NCI-H1417 (cell line): ENCODE measurements at places on chromosomes 3 and 15.

- no peak for DNase-seq
Measured at GRCh38 chr15:27660676-27661075, 438.4 kb downstream of the OCA2 start.

- DNase-seq, result peak; percentile 47
Measured at GRCh38 chr15:85583923-85584390, 203.6 kb downstream of the AKAP13 start.

- no peak for DNase-seq
Measured at GRCh38 chr3:14154276-14154675, 24.1 kb downstream of the XPC start.

- DNase-seq, result no peak
Measured at GRCh38 chr15:60372756-60373155, 25.0 kb downstream of the ANXA2 start.

- no peak for DNase-seq
Measured at GRCh38 chr3:174620138-174620537, 239.0 kb upstream of the NAALADL2 start.

DNA sequence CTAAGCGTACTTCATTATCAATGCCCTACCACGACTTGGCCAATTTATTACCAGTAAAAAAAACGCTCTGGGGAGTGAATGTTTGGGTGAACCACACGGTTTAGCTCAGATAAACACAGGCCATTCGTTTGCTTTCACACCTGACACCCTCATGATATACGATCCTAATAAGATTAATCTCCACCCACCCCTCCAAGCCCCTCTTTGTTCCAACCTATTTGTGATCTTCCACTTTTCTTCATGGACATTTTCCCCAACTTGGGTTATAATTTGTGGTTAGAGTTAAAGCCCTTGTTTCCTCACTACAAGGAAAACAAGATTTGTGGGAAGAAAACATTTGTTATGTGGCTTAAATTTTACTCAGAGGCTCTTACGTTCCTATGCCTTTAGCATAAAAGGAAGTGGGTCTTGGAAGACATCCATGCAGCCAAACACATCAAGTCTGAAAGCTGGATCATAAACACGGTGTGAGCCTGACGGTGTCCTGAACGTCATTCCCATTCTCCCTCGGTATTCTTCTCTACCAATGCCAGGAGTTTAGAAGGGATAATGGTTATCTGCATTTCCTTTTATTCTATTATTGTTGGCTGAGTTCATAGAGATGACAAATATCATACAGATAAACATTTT, 518.9 kb downstream of the NR2F2 start:
- DNase-seq, result no peak

DNA sequence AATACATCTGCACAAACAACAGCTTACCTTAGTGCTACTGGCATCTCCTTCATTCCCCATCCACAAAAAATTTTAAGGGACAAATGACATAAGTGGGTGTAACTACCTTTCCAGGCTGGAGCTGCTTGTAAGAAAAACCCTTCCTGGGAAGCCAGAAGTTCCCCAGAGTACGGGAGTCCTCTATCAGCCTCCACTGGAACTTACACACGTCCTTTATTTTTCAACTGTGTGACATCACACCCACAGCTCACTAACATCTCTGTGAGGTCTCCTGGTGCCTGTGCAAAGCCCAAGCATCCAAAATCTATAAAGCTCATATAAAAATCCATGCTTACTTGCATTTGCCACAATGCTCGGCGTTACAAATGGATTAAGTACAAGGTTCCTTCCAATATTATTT, 27.6 kb downstream of the LRIG1 start:
- DNase-seq, result no peak

GRCh38 chr3:43369404-43370292, 83.3 kb downstream of the SNRK start:
- DNase-seq, result no peak

GRCh38 chr3:95120921-95121320, 1058.1 kb downstream of the NSUN3 start:
- no peak for DNase-seq

DNA sequence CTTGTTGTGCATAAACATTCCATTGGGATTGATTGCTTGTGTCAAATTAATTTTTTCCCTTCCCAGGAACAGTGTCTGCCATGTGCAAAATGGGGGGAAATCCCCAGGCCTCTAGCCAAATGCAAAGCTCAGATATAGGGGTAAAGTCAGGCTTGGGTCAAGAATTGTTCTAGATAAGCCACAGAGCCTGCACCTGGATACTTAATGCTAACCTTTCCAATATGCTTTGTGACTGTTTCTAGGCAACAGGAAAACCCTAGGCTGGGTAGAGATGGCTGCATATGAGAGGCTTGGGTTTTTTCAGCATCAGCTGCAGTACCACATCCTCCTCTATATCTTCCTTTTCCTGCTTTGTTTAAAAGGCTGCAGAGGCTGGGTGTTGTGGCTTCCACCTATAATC, 61.9 kb upstream of the ROPN1 start:
- peak; percentile 80 for DNase-seq

GRCh38 chr3:172271386-172271976, 176.8 kb downstream of the GHSR start:
- DNase-seq, result no peak

GRCh38 chr15:40543631-40544294, 21.1 kb downstream of the CCDC32 start:
- DNase-seq, result no peak

GRCh38 chr15:79901958-79902357, 5.1 kb upstream of the MTHFS start:
- no peak for DNase-seq

DNA sequence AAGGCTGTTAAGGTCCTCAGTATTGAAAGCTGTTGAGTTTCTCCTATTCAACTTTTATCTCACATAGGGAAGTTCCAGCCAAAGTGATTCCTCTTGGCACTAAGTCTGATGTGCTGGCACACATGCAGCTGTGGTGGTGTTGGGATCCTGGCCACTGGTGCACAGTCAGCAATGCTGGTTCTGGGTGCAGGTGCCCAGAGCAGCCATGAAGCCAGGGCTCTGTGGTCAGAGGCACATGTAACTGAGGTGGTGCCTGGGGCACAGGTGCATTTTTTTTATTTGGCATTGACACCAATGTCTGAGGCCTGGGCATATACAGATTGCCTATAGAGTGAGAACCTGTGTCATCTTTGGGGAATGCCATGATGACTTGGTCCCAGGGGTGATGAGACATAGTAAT, 271.4 kb downstream of the POLQ start:
- no peak for DNase-seq

DNA sequence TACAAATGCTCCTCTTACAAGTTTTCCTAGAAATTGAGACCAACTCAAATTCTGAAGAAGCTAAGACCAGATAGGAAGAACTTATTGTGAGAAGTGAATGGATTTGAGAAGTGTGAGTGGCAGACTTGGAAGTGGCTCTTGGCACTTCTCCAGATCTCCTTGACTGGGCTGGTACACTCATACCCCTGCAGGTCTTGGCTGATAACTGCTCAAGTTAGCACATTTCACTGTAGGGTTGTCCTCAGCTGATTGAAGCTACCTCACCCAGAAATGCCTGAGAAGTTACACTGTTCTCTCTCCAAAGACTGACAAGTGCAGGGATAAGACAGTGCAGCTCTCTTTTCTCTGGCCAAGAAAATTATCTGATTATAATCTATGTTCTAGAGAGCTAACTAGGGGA, 16.5 kb upstream of the CLDN1 start:
- no peak for DNase-seq

GRCh38 chr3:65048151-65048550, 360.4 kb upstream of the ADAMTS9 start:
- DNase-seq, result no peak

- no peak for DNase-seq
Measured at GRCh38 chr3:136366289-136366688, 116.1 kb downstream of the PCCB start.

DNA sequence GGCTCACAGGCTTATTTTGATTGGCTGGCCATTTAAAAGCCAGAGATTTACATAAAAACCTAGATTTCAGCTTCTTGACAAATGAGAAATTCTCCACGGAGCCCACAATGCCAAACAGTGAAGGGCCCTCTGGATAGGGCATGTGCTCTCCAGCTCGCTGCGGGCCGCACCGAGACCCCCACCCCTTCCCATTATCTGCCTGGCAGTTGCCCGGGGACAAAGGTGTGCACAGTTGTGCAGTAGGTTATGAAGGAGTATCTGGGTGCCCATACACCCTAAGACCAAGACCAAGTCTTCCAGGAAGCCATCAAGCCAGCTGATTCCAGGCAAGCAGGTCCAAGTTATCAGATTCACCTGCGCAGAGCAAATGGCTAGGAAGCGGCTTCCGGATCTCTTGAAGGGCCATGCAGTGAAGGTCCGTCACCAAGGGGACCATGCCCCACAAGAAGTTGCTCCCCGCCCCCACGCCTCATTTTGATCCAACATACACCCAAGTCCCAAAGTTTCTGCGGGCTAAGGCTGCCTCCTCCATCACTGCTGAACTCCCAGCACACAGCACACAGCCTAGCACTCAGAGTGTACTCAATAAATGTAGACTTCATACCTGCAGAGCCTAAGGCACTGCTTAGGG, 1.3 kb downstream of the MRPS25 start:
- DNase-seq, result no peak

DNA sequence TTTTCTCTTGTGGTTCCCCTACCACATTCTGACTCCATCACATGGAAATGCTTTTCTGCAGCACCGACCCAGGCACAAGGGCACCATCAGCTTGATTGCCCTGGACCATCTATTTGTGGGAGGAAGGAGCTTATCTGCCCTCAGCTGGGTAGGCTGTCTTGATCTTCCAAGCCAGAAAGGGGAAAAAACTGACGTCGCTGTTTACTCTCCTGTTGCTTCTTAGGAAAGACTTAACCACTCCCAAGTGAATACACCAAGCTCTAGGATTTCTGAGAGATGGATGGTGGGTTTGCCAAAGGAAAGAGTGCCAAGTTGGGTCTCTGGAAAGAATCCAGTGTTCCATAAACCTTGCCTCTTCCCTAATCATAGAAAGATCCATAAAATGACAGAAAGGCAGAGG, 4.0 kb downstream of the TNFAIP8L3 start:
- no peak for DNase-seq

DNA sequence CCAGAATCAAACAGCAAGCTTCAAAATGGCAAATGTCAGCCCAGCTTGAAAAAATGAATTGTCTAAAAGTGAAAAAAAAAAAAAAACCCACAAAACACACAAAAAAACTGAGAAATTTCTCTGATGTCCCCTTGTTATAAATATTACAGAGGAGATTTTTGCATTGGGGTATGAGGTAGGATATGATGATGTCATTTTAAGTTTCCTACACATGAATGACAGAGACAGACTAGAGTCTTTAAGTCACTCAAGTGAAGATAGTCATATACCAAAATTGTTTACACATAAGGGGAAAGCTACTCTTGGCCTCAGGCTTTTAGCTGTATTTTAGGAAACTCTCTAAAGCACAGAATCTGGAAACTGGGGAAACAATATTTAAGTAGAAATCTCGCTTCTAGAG, 32.9 kb downstream of the TIMP4 start:
- DNase-seq, result no peak

DNA sequence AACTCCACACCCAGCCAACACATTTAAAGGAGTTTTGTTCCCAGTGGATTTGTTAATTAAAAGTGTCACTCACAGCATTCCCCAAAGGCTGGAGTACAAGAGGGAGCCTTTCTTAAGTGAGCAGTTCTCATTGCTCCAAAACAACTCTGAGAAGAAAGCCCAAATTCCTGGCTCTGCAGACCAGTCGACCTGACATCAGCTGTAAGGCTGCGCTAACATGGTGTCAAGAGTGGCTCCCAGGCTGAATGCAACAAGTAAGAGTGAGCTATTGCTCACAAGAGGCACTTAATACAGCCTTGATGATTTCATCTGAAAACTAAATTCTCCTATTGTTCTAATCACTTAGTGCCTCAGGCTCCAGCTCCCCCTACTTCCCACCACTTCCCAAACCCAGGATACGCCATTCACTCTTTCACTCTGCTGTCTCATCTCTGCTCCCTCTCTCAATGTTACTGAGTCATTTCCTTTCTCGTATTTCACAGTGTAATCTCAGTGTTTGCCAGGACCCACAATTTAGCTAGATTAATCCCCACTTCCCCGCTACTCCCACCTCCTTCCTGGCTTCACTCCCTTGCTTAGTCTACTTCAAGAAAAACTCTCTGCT, 81.8 kb downstream of the WWTR1 start:
- DNase-seq, result peak; percentile 22

GRCh38 chr15:56042498-56042897, 49.1 kb upstream of the NEDD4 start:
- no peak for DNase-seq

GRCh38 chr3:172310428-172310760, 137.9 kb downstream of the GHSR start:
- DNase-seq, result no peak

- DNase-seq, result no peak
Measured at GRCh38 chr3:117550766-117551165, 841.2 kb downstream of the TUSC7 start.

DNA sequence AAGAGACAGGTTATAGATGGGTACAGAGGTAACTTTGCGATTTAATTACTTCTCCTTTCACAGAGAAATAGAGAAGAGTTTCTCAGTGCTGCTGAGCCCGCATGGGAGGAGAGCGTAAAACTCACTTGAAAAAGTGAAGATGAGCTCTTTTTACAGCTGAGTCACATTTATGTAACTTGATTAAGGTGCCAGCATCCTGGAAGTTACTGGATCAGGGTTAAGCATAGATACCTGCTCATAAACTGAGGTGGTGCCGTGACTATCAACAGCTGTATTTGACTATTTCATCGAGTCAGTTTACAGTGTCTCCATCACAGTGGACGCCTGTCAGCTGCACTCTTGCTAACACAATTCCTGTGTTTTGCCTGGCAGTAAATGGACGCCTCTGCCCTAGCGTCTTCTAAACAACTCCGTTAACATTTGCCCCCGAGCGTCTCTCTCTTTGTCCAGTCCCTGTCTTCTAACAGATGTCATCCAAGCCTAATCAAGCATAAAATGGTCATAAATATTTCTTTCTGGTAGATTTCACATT, 414.6 kb downstream of the FOXP1 start:
- peak; percentile 52 for DNase-seq

GRCh38 chr3:128170866-128171516, 17.7 kb downstream of the EEFSEC start:
- peak; percentile 14 for DNase-seq

DNA sequence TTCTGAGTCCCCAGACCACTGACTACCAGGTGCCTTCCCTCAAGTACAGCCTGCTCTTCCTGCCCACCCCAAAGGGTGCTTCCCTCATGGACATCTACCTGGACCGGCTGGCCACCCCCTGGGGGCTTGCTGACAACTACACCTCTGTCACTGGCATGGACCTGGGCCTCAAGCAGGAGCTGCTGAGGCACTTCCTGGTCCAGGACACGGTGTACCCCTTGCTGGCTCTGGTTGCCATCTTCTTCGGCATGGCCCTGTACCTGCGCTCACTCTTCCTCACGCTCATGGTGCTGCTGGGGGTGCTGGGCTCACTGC, 9.3 kb downstream of the DISP2 start:
- DNase-seq, result no peak

GRCh38 chr3:78003090-78003489, 963.2 kb downstream of the ROBO2 start:
- DNase-seq, result no peak

GRCh38 chr3:20240154-20240883, 54.3 kb upstream of the SGO1 start:
- no peak for DNase-seq

GRCh38 chr3:159765030-159765859, 223.4 kb upstream of the IL12A start:
- DNase-seq, result peak; percentile 89

GRCh38 chr3:29144807-29145206, 136.1 kb upstream of the RBMS3 start:
- peak; percentile 15 for DNase-seq
